ENCODE measurements at places on chromosomes 3 and 15. TPM values are rescaled to one million over a fixed set of nuclear protein-coding genes. Genes with fewer than 3 reads are reported as not detected.
A peak's percentile ranks its signal among the peaks of the same experiment; 100 is the strongest.

B3GALNT1 gene
- 3.4 TPM for total RNA-seq

GCNT3 gene
- total RNA-seq = not detected

DNA sequence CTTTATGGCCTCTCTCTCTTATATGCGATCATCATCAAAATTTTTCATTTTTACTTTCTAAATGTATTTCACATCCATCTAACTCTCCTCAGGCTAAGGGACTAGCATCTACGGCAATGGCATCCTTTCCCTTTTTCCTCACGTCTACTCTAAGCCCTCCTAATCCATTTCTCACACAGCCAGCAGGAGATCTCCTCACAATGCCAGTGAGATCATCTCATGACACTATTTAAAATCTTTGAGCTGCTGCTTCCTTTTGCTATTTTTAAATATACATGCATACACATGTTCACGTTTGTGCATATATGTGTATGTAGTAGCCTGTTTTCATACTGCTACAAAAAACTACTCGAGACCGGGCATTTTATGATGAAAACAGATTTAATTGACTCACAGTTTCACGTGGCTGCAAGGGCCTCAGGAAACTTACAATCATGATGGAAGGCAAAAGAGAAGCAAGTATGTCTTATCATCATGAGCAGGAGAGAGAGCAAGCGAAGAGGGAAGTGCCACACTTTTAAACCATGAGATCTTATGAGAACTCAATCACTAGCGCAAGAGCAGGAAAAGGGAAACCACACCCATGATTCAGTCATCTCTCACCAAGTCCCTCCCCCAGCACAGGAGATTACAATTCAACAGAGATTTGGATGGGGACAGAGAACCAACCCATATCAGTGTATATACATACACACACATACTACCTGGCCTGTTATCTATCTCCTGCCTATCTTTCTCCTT lies 599.2 kb upstream of the ROBO1 start:
- no peak for DNase-seq

PLA2G4E gene
- not detected for total RNA-seq

SYNPR gene
- not detected for total RNA-seq

FAM81A gene
- 0.32 TPM for total RNA-seq

DNA sequence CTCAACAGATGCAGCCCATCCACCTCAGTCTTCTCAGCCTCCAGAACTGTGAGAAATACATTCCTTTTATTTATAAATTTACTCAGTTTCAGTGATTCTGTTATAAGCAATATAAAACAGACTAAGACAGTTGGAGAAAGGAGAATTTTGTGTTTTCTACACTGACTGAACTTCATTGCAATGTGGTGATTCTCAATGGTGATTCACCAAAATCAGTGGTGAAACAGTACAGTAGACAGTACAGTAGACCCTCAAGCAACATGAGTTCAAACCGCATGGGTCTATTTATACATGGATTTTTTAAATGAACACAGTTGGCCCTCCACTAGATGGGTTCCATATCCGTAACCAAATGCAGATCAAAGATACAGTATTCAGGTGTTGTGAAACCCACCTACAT lies 403.1 kb upstream of the TGFBR2 start:
- DNase-seq = peak; percentile 70

GRCh38 chr3:36219398-36219797 lies 160.9 kb upstream of the STAC start:
- DNase-seq = peak; percentile 74

DNA sequence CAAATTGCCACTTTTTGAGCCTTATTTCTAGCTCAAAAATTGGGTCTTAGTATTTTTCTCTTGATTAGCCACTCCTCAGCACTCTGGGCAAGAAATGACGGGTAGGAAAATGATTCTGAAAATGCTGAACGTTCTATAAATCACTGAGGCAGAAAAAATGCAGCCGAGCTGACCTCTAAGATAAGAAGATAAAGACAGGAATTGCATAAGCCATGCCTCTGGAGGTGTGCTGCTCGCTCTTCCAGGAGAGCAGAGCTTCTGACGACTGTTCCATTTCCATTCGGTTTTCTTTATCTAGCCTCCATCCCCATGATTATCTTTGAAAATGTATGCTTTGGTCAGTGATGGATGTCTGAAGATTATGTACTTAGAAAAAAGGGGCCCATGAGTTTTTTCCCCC lies 558.8 kb upstream of the ADAMTS9 start:
- no peak for DNase-seq

DNA sequence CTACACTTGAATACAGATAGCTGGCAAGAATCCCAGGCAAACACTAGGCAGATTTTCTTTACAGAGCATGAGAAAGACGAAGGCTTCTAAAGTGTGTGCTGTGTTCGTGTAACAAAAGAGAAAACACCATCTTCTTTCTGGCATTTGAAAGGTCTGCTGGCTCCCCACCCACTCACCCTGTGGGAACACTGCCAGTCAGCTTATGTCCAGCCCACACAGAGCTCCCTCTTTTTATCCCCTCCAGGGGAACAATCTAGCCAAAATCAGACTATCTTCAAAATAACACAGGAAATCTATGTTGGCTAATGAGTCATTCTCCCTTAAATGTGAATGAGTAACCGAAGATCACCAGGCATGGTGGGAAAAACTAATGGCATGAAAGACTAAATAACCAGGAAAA lies 45.6 kb upstream of the PAQR5 start:
- DNase-seq = peak; percentile 91

- DNase-seq = no peak
Measured at GRCh38 chr3:100761951-100762350, 52.7 kb downstream of the TFG start.

DNA sequence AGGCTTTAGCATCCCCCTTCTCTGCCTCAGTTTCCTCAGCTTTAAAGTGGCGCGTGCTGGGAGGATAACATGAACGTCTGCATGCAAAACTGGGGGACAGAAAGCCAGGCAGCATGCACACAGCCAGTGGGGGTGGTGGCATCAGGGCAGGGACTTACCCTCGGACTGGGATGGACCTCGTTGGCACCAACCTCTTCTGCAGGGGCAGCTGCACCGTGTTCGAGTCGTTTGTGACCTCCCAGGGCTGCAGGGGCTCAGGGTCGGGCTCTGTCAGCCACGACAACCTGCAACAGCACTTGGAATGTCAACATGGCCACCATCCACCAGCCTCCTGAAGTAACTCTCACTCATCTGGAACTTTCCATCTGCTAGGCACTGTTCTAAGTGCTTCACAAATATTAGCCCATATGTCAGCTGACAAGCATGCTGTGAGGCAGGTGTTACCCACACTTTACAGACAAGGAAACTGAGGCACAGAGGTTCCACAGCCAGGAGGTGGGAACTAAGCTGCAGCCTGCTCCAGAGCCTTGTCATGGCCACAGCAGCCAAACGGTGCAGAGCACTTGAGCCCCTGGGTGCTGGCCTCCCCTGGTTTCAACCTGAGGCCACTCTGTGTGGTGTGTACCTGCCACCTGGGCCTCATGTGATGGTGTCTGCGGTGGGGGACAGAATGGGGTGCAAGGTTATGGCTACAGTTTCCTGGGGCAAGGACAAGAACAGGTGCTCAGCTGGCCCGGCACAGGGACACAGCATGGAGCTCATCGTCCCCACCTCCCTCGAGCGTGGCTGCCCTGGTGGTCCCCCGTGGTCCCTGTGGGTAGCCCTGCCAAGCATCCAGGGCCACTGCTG lies 6.7 kb downstream of the C3orf22 start:
- no peak for DNase-seq

DNA sequence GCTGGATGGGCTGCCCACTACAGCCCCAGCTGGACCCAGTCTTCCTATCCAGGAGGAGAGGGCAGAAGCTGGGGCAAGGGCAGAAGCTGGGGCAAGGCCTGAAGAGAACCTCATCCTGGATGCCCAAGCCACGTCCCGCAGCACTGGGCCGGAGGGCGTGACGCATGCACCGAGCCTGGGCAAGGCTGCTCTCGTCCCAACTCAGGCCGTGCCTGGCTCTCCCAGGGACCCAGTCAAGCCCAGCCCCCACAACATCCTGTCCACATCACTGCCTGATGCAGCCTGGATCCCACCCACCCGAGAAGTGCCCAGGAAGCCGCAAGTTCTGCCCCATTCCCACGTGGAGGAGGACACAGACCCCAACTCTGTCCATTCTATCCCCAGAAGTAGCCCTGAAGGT lies 22.3 kb downstream of the FBLN2 start:
- no peak for DNase-seq

GRCh38 chr3:38039899-38040261 lies 872 bp downstream of the DLEC1 start:
- peak; percentile 33 for DNase-seq

GRCh38 chr15:64460724-64461720 lies 644 bp downstream of the ZNF609 start:
- DNase-seq = peak; percentile 91

GRCh38 chr3:54053211-54053610 lies 69.1 kb upstream of the CACNA2D3 start:
- DNase-seq = no peak

DNA sequence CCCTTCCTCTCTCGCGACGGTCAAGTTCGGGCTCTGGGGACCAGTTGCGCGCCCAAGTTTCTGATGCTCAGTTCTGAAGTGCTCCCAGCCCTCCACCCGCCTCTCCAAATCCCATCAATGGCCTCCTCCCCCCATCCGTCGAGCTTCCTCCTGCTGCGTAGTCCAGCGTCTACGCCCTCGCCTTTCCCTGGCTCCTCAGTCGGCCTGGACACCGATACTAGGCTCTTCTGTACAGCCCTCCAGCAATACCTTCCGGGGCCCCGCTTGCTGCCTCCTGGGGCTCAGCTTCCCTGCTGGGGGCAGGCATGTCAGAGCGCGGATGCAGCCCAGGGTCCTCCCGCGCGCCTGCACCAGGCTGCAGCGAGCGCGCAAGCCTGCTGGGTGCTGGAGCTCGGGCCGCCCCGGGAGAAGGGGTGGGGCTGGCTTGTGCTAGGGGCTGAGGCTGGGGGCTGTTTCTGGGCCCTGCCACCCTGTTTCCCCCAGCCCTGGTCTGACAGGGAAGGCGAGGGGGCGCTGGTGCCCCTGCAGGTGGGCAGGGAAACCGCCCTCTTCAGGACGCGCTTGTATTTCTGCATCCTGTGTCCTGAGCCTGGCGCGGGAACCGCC lies 353.3 kb upstream of the SUCLG2 start:
- no peak for DNase-seq

ENTPD3 gene
- not detected for total RNA-seq

DNA sequence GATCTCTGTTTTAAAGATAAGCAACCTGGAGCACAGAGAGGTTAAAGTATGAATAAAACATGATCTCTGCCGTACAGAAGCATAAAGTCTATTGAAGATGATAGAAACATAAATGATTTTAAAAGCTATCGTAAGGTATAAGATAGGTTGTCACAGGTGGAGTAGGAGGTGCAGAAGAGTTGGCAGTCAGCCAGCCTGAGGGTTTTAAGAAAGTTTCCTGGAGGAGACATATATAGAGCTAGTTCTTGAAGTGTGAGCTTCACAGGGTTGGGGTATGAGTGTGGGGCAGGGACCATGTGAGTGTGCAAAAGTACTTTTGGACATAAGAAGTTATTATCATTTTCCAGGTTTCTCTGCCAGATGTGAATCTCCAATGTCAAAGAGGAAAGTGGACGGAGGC lies 3.9 kb upstream of the FGF12 start:
- DNase-seq = no peak

- DNase-seq = no peak
Measured at GRCh38 chr3:62193586-62194345, 179.6 kb downstream of the FEZF2 start.

GRCh38 chr15:31017311-31017710 lies 25.9 kb upstream of the MTMR10 start:
- DNase-seq = no peak

DNA sequence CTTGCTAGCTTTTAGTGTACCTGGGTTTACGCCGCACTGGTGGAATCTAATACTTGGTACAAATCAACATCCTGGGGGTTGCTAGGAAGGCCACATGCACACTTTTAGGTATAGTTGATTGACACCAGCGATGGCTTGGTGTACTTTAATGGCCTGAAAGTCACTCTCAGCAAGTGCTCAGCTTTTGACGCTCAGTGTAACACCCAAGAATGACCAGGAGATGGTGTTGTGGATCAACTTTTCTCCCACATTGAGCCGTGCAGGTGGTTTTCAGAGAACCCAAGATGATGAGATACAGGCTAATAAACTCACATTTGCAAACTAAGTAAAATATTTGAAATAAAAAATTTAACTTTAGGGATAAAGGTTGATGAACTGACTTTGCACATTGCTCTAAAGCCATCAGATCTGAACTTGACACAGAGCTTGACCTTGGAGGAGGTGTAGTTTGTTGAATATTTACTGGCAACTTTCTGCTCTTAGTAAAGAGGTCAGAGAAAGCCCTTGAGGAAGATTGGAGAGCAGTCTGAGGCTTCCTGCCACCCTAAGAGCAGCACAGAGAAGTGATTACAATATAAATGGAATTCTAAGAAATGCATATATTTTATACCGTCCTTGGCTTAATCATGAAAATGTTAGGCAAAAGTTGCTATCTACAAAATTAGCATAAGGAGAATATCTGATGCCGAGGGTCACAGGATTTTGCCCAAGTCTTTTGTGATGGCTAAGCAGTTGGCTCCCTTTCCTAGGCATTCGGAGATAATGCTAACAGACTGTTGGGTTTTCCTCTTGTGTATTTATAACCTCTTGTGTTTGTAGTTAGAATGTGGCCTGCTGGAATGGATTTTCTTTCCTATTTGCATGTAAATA lies 143.4 kb upstream of the RASGRP1 start:
- DNase-seq = peak; percentile 78

- no peak for DNase-seq
Measured at GRCh38 chr3:124383051-124383450, 347.2 kb upstream of the UMPS start.

- no peak for DNase-seq
Measured at GRCh38 chr3:187734841-187735240, 10.4 kb downstream of the BCL6 start.

CD276 gene
- total RNA-seq = 94.6 TPM

GUCA1C gene
- not detected for total RNA-seq

GRCh38 chr3:57143886-57144459 lies 21.2 kb downstream of the IL17RD start:
- DNase-seq = no peak

CHRM5 gene
- not detected for total RNA-seq

GRCh38 chr3:193795062-193795690 lies 202.2 kb downstream of the OPA1 start:
- DNase-seq = peak; percentile 36

DNA sequence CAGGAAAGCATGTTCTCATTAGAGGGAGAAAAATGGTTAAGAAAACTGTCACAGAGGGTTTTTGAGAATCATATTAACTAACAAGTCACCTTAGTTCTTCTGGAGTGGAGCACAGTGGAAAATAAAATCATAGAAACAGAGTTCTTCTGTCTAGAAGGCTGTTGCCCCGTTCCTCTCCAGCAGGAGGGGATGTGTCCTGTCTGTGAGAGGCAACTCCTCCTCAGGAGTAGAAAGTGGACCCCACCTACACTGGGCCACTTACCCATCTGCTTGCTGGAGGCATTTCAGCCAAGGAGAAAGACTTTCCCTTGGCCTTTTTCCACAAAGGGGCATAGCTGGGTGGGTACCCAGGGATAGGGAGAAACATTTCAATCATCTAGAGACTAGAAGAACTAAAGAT lies 106.6 kb downstream of the SSR3 start:
- peak; percentile 60 for DNase-seq
